Kidney capillary endothelial cell (primary cell): ENCODE measurements at places on chromosomes 12 and 14.
A peak's percentile ranks its signal among the peaks of the same experiment; 100 is the strongest.

DNA sequence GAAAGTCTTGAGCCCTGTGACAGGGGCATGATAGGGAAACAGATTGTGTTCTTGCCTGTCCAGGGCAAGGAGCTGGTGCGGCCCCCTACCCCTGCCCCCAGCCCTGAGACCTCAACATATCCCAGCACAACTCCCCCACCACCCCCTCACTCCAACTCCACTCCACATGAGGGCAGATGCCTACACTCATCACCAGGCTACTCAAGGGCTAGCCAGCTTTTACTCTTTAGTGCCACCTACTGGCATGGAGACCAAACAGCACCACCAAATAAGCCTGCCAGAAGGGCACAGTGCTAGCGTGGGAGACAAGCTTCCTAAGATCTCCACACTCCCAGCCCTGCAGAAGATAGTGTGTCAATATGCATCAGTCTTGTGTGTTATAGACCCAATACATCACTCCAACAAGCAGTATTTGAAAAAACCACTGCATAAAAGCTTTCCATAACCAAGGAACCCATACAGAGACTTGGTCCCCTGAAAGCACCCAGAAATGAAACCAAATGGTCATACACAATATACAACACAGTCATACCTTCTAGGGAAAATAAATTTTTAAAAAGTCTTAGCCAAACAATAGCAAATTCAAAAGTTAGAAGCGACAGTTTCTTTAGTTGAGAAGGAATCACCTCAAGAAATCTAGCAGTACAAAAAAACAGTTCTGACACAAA, 154.4 kb downstream of the KCNK10 start:
- DNase-seq: peak; percentile 55

DNA sequence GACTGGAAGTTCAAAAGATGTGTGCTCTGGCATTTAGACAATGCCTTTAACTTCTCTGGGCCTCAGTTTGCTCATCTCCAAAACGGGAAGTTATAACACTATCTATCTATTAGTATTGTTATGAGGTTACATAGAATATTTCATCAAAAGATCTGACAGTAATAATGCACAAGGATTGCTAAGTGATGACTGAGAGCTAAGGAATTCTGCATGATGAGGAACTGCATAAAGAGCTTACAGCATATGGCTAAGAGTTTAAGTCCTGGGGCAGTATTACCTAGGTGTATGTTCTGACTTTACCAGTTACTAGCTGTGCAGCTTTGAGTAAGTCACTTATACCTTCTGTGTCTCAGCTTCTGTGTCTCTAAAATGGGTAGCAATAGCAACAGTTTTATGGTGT, 160.1 kb upstream of the TMPO start:
- DNase-seq: no peak

- peak; percentile 97 for DNase-seq
These were observed 139.3 kb upstream of the ARHGAP5 start for GRCh38 chr14:31937730-31938346.

DNA sequence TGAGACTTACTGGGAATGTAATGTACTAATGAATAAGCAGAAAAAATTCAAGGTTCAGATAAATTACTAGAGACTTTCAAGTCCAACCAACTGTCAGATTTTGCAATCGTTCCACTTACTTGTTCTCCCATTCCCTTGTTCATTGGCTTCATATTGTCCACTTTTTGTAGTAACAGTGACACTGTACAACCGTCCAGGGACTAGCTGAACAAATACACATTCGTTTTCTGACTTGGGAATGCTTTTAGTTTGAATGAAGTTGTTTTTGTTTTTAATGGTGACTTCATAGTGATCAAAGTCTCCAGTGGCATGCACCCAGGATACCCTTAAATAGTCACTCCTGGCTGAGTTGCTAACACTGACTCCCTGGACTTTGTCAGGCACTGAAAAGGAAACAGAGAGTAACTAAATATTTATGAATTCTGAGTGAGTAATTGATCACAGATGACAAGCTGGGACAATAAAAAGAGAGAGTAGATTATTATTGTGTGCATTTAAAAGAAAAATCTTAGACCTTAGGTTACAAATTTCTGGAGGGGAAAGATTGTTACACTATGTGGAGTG, 65.4 kb downstream of the PTPRB start:
- no peak for DNase-seq

- DNase-seq: no peak
These were observed 457 bp upstream of the GPD1 start for GRCh38 chr12:50103351-50103750.

DNA sequence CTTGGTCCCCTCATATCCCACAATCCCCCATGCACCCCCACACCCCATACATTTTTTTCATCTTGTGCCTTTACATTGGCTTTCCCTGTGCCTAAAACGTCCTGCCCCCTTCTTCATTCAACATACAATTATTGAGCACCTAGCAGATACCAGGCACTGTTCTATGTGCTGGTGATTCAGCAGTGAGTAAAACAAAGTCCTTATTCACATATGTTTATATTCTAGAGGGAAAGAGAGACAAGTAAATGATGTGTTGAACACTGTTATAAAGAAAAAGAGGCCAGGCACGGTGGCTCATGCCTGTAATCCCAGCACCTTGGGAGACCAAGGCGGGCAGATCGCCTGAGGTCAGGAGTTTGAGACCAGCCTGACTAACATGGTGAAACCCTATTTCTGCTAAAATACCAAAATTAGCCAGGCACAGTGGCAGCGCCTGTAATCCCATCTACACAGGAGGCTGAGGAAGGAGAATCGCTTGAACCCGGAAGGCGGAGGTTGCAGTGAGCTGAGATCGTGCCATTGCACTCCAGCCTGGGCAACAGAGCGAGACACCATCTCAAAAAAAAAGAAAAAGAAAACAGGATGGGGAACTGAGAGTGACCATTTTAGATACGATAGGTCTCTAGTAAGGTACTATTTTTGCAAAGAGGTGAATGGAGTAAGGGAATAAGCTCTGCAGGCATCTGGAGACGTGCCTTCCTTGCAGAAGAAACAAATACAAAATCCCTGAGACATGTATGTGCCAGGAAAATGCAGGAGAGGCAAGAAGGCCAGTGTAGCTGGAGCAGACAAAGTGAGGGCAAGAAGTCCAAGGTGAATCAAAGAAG, 12.2 kb downstream of the SLC7A7 start:
- no peak for DNase-seq

GRCh38 chr12:5497329-5498053, 65.6 kb downstream of the NTF3 start:
- DNase-seq: no peak

DNA sequence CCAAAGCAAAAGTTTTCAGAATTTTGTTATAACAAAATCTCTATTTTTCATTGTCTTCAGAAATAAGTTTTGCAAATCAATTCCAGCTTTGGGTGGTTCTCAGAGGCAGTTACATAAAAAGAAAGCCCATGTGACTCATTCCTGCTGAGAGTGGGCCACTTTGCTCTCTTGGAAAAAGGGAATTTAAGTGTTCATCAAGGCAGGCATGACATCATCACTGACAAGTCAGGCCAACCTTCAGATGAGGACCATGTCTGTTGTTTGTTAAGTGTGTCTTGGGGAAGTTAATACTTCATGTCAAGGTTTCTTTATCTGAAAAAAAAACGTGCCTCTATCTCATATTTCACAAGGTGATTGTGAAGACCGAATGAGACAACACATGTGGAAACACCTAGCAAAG, 519.8 kb upstream of the TMPO start:
- no peak for DNase-seq

DNA sequence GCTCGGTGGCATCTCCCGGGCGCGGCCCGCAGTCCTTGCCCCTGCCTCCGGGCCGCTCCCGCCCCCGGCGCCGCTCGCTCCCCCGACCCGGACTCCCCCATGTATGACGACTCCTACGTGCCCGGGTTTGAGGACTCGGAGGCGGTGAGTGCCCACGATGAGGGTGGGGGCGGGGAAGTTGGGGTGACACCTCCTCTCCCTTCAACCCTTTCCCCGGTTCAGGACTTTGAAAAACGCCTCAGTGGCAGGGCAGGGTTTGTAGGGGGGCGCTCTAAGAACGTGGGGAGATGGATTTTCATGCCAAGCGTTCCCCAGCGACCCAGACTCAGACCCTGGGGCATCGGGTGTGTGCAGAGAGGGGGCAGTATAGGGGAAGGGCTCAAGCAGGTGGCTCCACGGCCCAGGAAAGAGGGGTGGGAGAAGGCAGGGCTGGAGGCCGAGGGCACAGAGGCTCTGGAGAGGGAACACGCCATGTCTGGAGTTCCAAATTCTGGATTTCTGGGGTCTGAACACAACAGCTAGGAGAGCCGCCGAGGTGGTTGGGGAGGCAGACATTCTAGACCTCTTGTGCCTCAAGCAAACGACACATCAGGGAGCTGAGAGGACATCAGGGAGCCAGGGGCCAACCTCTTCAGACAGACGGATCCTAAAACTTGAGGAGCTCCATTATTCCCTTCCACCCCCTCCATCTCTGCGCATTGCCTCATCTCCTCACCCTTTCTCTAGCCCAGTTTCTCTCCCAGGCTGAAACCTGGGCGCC, 715 bp downstream of the CACNB3 start:
- no peak for DNase-seq

DNA sequence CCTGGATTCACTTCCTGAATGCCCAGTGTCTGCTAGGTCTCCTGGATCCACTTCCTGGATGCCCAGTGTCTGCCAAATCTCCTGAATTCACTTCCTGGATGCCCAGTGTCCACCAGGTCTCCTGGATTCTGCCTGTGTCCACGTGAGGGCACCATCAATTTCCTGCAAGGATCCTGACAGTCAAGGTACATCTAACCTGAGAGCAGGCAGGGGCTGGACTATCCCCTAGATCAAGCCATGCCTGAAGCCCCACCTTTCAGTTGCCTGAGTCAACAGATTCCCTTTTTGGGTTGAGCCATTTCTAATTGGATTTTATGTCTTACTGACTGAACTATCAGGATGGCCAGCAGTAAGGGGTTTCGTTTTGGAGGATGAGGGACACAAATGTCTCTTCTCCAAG, 49.5 kb downstream of the GALNT9 start:
- DNase-seq: no peak

GRCh38 chr12:62724947-62725451, 210.0 kb downstream of the PPM1H start:
- DNase-seq: peak; percentile 100

GRCh38 chr12:10771132-10771733, 31.2 kb downstream of the TAS2R7 start:
- DNase-seq: peak; percentile 42

DNA sequence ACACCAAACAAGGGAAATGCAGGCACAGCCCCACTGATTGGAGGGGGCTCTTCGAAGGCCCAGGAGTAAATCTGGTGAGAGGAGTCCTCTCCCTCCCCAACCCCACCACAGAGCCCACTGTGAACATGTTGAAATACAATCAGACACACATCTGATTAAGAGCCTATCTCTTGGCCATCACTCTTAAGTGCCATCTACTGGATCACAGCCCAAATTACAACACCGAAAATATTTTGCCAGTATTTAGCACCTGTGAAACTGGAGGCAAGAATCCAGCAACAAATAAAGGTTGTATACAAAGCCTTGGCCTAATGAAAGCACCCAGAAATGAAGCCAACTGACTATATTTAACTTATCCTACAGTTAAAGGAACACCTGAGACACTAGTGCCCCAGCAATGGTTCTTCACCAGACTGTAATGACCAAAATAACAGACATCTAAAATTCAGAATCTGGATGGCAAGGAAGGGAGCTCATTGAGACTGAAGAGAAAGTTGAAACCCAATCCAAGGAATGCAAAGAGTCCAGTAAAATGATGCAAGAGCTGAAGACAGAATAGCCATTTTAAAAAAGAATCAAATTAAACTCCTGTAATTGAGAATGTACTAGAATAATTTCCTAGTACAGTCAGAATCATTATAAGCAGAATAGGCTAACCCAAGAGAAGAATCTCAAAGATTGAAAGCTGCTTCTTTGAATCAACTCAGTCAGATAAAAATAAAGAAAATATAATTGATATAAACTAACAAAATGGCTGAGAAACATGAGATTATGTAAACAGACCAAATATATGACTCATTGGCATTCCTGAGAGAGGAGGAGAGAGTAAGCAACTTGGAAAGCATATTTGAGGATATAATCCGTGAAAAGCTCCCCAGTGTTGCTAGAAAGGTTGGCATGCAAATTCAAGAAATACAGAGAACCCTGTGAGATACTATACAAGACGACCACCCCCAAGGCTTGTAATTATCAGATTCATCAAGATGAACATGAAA, 1117.0 kb downstream of the FLRT2 start:
- DNase-seq: no peak

- DNase-seq: no peak
These were observed 54.2 kb downstream of the C12orf42 start for GRCh38 chr12:103441437-103442181.

GRCh38 chr12:71010143-71010479, 89.6 kb upstream of the PTPRR start:
- DNase-seq: no peak

- DNase-seq: no peak
These were observed 55.7 kb downstream of the APOBEC1 start for GRCh38 chr12:7610006-7610405.

- DNase-seq: no peak
These were observed 20.1 kb upstream of the TBK1 start for GRCh38 chr12:64431791-64432190.

GRCh38 chr12:69045430-69045829, 112.5 kb upstream of the CPM start:
- DNase-seq: no peak

DNA sequence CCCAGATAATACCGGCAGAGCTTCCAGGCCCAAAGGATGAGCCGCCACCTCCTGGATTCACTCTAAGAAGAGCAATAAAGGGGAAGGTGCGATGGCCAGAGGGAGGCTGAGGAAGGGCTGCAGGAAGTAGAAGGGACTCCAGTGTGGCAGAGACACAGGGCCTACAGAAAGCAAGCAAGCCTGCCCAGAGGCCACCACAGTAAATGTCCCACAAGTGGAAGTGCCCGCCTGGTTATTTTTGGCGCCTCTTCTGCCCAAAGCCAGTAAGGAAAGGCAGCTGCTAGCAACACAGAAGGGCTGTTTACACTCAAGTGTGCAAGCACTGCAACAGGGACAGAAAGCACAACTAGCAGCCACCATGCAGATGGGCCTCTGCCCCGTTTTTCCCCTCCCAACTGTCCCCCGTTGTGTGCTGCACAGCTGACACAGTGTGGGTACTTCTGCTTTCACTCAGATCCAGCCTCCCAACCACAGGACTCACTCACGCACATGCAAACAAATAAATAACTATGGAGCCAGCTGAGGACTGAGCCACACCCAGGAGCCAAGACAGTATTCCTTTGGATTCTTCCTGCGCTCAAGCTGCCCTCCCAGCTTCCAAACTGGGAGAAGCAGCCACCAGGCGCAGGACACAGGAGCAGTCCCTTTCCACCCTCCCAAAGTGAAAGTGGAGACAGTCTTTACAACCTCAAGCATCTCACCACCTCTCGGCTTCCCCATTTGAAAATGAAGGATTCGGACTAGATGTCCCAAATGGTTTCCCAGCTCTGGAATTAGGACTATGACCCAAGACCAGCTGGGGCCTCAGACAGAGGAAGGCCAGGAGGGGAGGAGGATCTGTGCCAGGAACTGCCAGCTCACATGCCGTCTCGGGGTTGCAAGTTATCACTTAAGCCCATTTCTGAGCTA, 40.0 kb upstream of the PNMA1 start:
- DNase-seq: no peak

- no peak for DNase-seq
These were observed 1.2 kb downstream of the SCNN1A start for GRCh38 chr12:6374028-6374785.

- no peak for DNase-seq
These were observed 369.1 kb downstream of the PRKD1 start for GRCh38 chr14:29558516-29558915.

- DNase-seq: no peak
These were observed 25.2 kb downstream of the SINHCAF start for GRCh38 chr12:31300783-31301182.

- no peak for DNase-seq
These were observed 348.8 kb downstream of the KCNH5 start for GRCh38 chr14:62696331-62696924.

- DNase-seq: peak; percentile 57
These were observed 102.7 kb upstream of the TBX5 start for GRCh38 chr12:114508529-114509129.
